NCI-H1930 (cell line): ENCODE measurements at places on chromosomes 3 and 15.

GRCh38 chr3:150106740-150107428 is 136.2 kb upstream of the PFN2 start:
- no peak for DNase-seq

DNA sequence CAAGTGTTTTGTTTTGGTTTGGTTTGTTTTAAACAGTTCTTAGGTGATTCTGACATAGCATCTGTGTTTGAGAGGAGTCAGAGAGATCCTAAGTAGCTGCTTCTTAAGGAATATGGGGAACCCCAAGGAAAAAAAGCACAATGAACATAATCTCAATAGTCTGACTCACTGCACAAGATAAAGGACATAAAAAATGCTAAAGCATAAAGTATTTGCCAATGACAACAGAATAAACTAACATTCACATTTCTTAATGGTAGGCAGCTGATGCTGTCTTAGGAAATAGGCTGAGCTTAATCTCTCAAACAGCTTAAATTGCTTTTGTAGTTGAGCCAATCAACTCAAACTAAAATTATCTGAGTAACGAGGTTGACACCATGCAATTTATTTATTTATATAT is 2.9 kb downstream of the NCEH1 start:
- no peak for DNase-seq

GRCh38 chr15:53786401-53786800 is 26.9 kb upstream of the WDR72 start:
- no peak for DNase-seq

- no peak for DNase-seq
Observed at GRCh38 chr3:120443626-120444123, 7.1 kb downstream of the FSTL1 start.

GRCh38 chr15:45759936-45760335 is 125.1 kb downstream of the SQOR start:
- DNase-seq: no peak
